Renal pelvis (tissue), 12 donors: ENCODE measurements at places on chromosomes 16 and 17.
A peak's percentile ranks its signal among the peaks of the same experiment; 100 is the strongest.

GRCh38 chr16:77611386-77611785 lies 110.9 kb upstream of the NUDT7 start:
- DNase-seq: no peak

- no peak for DNase-seq
Observed at GRCh38 chr17:82087961-82088837, 9.8 kb downstream of the FASN start.

- no peak for DNase-seq
Observed at GRCh38 chr16:70657956-70658355, 11.6 kb downstream of the IL34 start.

DNA sequence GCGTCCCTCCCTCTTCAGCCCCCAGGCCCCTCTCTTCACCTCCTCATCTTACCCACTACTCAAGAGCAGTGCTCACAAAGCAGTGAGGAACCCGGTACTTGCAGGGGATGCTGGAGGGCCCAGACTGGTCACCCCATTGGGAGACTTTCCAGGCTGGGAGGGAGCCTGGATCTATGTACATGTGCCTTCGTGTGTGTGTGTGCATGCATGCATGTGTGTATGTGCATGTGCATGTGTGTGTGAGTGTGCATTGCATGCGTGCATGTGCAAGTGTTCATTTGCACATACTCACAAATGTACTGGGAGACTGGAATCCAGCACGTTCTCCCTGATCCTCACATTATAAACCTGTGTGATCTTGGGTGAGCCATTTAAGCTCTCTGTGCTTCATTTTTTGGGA lies 696.0 kb upstream of the EEF2KMT start:
- no peak for DNase-seq

DNA sequence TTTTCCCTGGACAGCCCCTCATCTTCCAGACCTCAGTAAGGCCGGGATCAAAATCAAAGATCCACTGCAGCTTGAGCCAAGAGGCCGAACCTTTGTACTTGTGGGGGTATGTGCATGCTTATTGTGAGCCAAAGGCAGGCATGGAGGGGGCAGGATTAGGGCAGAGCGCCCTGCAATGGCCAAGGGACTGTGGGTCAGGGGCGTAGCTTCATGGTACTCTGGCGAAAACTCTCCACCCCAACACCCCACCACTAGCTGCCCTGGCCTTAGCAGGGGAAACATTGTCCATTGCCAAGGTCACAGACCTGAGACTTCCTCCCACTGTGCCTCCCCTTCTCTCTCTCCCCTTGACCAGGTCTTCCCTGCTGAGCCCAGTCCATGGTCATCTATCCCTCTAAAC lies 90.1 kb downstream of the TMEM132E start:
- DNase-seq: no peak

DNA sequence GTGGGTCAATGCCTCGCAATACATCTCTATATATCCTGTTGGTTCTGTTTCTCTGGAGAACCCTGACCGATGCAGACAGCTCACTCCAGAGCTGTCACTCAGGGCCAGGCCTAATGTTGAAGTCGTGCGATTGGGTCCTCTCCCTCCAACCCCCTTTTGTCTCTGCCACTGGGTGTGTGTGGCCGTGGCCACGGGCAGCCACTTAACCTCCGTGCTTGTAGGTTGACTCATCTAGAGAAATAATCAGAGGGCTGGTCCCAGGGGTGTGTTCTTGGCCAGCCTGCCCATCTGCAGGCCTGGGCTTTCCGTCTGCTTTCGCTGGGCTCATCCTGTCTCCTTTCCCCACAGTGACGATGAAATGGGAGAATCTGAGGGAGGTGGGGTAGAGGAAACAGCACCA lies 7.4 kb downstream of the ADAD2 start:
- no peak for DNase-seq

DNA sequence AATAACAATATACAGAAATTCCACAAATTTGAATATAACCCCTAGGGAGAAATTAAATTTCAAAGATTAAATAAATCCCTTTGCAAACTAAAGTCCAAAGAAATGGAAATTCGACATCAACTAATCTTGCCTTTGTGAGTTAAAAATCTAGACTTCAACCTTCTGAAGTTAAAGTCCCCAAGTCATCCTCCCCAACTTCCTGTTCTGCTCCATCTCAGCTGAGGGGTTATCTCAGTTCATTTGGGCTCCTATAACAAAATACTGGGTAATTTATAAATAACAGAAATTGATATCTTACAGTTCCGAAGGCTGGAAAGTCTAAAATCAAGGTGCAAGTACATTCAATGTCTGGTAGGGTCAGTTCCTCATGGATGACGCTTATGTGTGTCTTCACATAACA lies 22.8 kb upstream of the KDM6B start:
- no peak for DNase-seq

GRCh38 chr16:68091380-68092261 lies 6.5 kb downstream of the NFATC3 start:
- DNase-seq: peak; percentile 77

DNA sequence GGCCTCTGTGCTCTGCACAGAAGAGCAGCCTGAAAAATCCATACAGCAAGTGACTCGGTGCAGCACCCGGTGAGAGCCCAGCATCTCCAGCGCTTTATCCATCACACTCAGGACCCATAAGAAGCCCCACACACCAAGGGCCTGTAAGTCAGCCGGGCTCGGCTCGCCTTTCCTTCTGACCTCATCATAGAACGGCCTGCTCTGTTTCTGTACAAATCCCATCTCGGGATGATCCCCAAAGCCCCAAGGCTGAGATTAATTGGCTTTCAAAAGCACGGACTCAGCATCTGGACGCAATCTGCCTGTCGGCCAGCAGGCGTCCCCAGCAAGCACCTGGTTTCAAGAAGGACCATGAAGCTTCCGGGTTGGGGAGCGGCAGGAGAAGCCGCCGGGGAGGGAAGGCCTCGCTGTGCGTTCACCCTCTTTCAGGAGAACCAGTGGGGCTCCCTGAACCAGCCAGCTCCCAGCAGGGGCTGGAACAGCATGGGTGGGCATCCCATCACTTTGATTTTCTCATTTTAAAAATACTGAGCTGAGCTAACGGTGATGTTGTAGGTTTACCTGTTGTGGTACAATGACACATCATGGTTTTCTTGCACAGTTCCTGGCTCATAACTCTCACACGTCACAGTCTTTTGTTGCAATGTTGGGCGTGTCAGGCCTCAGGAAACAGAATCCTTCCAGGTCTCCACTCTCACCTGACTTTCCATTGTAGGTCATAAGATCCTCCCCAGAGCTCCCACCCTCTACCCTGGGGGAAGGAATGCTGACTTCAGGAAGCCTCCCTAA lies 6.7 kb downstream of the CCDC57 start:
- peak; percentile 65 for DNase-seq

DNA sequence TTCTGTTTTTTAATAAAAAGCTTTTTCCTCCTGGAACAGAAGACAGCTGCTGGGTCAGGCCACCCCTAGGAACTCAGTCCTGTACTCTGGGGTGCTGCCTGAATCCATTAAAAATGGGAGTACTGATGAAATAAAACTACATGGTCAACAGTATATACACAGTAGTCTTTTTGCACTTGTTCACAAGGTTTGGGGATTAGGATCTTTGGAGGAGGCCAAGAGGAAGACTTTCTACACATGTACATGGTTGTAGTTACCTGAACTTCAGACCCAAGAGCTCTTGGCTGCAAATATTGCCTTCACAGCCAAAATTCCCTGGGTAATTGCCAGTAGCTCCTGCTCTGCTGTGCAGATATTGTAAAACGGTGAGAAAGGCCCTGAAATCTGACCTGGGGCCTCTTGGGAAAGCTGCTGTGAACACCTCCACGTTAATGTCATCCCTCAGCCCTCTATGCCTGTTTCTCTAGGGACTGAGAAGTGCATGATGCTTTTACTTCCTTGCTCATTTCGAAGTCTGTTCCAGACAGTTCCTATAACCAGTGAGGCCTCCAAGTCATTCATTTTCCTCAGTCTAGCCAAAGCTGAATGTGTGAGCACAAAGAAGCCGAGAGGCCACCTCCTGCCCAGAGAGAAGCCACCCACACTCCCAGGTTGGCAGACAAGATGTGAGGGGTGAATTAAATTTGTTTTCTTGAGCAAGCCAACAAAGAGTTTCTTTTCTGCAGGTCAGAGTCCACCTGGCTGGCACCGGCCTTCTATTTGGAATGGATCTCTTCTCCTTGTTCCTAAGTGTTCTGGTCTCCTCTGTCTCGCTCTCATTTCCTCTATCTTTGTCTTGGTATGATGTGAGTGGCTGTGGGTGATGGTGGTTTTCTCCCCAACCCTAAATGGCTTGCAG lies 15.9 kb downstream of the ANKRD40 start:
- no peak for DNase-seq

- DNase-seq: no peak
Observed at GRCh38 chr17:42025936-42026335, 6.0 kb downstream of the NKIRAS2 start.

DNA sequence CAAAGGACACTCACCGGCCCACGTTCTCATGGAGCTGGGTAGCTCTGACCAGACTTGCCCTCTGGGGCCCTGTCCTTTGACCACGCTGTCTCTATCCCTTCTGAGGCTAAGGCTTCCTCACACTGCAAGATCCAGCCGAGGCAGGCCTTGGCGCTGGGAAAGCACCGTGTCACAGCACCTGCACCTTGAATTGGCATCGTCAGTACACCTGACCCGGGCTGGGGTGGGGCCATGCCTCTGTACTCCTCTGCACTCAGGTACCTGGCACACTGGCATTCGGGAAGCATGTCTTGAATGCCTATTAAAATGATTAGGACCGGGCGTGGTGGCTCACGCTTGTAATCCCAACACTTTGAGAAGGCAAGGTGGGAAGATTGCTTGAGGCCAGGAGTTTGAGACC lies 6.0 kb downstream of the TBC1D24 start:
- DNase-seq: no peak

DNA sequence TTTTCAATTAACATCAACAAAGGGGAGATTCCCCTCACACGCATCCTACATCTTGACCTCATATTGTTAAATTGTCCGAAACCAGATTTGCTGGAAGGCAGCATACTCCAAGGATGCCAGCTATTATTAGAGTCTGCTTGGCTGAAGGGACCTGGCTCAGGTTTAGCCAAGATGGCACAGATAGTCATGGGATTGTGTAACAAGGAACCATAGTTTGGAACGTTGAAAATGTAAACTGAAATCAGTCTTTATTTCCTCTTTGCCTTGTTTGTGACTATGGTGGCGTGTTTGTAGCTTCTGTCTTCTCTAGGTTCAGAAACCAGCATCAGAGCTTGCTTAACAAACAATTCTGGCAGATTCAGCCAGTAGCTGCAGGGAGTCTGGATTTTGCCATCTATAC lies 5.9 kb downstream of the ARSG start:
- DNase-seq: no peak

DNA sequence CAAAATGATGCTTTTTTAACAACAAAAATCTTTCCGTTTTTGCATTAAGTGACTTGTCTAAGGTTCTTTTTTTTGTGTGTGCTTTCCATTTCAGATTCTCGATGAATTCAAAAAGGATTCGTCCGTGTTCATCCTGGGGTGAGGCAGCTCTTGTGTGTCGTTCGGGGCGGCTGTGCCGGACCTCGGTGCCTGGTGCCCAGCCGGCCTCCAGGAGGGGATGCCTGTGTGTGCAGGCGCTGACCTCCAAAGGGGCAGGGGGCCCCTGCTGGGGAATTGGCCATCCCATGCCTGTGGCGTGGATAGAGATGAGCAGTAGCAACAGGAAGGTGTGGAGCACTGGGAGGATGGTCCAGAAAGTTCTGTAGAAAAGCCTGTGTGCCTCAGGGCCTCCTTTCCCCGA lies 101.7 kb downstream of the PLCG2 start:
- no peak for DNase-seq

DNA sequence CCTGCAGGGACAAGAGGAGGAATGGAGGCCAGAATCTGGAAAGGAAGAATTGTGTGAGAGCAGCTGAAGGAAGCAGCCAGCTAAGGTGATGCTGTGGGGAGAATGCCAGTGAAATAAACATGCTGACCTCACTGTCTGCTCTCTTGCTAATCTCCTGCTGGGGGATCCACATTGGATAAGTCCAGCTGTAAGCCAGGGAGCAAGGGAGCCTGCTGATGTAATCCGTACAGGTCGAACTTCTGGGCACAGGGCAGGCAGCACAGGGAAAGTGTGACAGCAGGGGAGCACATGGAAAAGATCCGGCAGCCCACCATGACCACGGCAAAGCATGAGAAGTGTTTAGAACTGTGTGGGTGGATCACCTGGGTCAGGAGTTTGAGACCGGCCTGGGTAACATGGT lies 7.5 kb upstream of the XPO6 start:
- DNase-seq: no peak

GRCh38 chr17:7712111-7712771 lies 5.3 kb upstream of the DNAH2 start:
- DNase-seq: no peak

GRCh38 chr16:67969254-67970039 lies 1.0 kb upstream of the SLC12A4 start:
- DNase-seq: no peak

DNA sequence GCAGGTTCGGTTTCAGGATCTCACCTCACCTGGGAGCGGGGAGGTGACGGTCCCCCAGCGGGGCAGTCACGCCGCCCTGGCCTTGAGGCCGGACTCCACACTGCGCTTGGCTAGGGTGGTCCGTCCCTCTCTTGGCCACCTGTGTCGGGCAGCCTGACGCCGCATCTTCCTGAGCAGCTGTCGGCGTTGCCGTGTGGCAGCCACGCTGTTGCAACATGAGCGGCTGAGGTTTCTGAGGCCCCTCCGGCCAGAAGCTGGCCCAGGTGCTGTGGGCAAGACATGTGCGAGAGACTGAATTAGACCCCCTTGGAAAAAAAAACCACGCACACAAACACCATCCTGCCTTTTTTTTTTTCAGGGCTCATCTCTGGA lies 49.2 kb downstream of the IRF8 start:
- no peak for DNase-seq

DNA sequence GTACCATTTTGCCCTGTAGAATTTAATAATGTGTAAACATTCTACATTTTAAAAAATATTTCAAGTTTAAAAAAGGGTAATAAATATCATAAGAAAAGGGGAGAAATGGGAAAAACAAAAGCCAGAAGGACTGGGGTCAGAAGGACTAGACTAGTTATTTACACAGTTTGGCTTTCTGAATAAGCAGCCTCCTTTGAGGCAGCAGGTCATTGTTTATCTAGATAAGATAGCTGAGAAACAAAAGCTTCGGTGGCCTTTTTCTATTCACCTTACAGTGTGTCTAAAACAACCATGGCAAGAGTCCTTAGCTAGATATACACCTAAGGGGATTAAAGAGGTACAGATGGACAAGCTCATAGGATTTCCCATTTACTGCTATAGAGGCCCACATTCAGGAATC lies 396.5 kb upstream of the PMFBP1 start:
- DNase-seq: no peak
